ENCODE measurements at places on chromosomes 7 and 10. TPM values are rescaled to one million over a fixed set of nuclear protein-coding genes. Genes with fewer than 3 reads are reported as not detected.

Gene ANKRD61
- 6.8 TPM for total RNA-seq

Gene TAS2R41
- not detected for total RNA-seq

Gene ANKRD7
- total RNA-seq: 598 TPM

Gene IQUB
- total RNA-seq: 34.6 TPM

Gene RNF32
- total RNA-seq: 63.8 TPM

Gene FMC1
- total RNA-seq: 46.1 TPM

DNA sequence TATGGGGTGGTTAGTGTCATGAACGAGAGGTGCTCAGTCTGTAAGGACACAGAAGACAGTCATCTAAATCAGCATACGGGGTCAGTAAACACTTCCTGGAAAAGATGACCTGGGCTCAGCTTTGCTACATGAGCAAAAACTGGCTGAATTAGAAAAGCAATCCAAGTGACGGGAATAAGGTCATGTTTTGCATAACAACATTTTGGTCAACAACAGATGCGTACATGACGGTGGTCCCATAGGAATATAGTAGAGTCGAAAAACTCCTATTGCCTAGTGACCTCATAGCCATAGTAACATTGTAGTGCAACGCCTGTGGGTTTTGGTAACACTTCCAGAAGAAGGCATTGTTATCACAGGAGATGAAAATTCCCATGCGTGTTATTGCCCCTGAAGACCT lies 92.9 kb downstream of the CTNNA3 start:
- DNase-seq: no peak

DNA sequence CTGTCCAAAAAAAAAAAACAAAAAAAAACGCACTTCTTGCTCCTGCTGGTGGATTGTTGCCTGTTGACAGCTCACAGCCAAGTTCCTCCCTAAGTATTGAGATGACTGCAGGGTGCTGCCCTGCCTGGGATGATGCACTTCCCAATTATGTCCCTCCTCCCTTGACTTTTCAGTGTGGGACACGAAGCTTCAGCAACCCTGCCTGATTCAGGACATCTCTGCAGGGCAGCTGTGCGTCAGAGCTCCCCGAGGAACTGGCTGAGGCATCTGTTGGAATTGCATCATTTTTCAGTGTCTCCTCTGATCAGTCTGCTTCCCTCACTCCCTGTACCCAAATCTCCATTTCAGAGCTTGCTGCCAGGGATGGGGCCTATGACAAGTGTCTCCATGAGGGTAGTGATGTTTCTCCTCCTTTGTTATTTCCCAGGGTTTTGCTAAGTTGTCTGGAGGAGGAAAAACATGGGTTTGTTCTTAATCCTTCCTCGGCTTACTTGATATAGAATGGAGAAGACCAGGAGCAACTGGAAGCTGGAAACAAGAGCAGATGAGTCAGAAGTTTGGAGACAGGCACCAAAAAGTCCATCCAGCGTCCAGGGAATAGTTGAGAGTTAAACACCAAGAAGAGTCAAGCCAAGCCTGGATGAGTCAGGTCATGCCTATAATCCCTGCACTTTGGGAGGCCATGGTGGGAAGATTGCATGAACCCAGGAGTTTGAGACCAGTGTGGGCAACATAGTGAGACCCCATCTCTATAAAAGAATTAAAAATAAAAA lies 355.1 kb downstream of the GALNT17 start:
- no peak for DNase-seq

DNA sequence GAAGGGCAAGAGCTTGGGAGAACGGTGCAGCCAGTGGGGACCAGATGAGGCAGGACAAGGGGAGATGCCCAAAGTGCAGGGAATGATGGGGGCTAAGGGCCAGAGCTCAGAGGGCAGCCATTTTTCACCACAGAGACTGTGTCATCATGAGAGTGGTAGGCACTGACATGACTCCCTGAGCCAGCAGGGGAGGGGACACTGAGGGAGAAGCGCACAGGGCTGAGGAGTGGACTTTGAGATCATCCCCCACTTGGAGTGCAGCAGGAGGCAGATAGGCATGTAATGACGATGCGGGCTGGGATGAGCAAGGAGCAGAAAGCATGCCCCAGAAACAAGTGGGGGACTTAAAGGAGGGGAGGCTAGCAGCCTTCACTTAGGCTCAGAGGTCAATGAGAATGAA lies 5.2 kb upstream of the SMKR1 start:
- no peak for DNase-seq

GRCh38 chr10:2214092-2214491 lies 476.8 kb upstream of the ADARB2 start:
- DNase-seq: no peak

DNA sequence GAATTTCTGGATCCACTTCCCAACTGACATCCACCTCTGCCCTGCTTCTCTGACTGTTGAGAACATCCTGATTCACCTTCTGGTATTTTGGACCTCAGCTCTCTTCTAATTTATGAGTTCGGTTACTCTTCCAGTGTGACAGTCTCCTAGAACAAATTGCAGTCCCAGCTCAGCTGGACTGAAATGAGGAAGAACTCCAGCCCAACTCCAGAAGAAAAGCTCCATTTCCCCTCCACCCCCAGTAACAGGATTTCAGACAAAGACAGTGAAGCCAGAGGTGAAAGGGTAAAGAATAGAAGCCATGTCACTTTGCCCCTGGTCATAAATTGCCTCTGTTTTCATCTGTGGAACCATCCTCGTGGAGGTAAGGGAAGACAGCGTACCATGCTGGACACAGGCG lies 26.2 kb upstream of the INHBA start:
- no peak for DNase-seq

DNA sequence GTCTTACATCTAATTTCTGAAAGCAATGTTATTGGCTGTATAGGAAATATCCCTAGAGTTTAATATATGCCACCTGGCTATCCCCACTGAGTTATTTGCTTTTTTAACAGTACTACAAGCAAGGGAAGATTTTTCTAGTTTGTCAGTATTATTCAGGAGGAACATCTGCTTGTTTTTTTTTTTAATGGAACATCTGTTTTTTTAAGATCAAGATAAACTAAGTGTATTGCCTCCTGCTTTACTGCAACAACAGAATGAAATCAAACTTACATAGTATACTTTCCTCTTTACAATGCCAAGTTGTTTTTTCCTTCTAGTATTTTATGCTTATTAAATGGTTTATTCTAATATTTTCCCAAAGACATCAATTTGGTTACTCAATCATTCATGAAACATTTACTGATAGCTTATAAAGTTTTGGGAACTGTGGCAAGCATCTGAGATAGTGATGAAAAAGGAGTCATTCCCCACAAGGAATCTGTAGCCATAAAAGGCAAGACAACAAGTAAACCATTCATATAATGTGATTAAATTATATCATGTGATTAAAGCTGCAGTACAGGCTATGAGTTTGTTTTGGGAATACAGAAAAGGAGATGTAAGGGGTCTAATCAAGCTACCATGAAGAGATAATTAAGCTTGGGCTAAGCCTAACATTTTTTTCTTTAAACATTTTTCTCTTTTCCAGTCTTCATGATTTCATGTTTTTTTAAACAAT lies 17.4 kb downstream of the MTPN start:
- DNase-seq: no peak
